ENCODE measurements at places on chromosomes 2 and 18. TPM values are rescaled to one million over a fixed set of nuclear protein-coding genes. Genes with fewer than 3 reads are reported as not detected.

COL4A3 gene
- total RNA-seq, result not detected

PMS1 gene
- 45.0 TPM for total RNA-seq

HOXD11 gene
- not detected for total RNA-seq

- no peak overlapping the region for H3K4me3 ChIP-seq
- no peaks in the 10 kb centered on the region for H3K36me3 ChIP-seq
- H3K27me3 ChIP-seq, result no peaks in the 10 kb centered on the region
- no peak for DNase-seq
Measured at GRCh38 chr2:149661844-149662243, 74.3 kb upstream of the MMADHC start.

- H3K4me1 ChIP-seq, result no peaks in the 10 kb centered on the region
- H3K36me3 ChIP-seq, result no peaks in the 10 kb centered on the region
- no peak overlapping the region for H3K4me3 ChIP-seq
- no peak overlapping the region for H3K27ac ChIP-seq
Measured at GRCh38 chr2:205358351-205358815, 323.9 kb upstream of the NRP2 start.

- H3K4me1 ChIP-seq, result no peaks in the 10 kb centered on the region
- no peaks in the 10 kb centered on the region for H3K27me3 ChIP-seq
- H3K4me3 ChIP-seq, result no peak overlapping the region
Measured at GRCh38 chr18:58104096-58104495, 60.1 kb downstream of the NEDD4L start.

- no peaks in the 10 kb centered on the region for H3K4me1 ChIP-seq
- no peaks in the 10 kb centered on the region for H3K27me3 ChIP-seq
Measured at GRCh38 chr2:230090967-230091366, 22.2 kb upstream of the SLC16A14 start.

- H3K4me1 ChIP-seq, result no peaks in the 10 kb centered on the region
- H3K27me3 ChIP-seq, result no peaks in the 10 kb centered on the region
- no peak overlapping the region for H3K27ac ChIP-seq
- H3K36me3 ChIP-seq, result no peaks in the 10 kb centered on the region
- DNase-seq, result no peak
- H3K4me3 ChIP-seq, result no peak overlapping the region
Measured at GRCh38 chr2:212733273-212733672, 194.7 kb upstream of the ERBB4 start.

- DNase-seq, result no peak
- H3K36me3 ChIP-seq, result no peaks in the 10 kb centered on the region
- no peak overlapping the region for H3K4me3 ChIP-seq
Measured at GRCh38 chr2:11616851-11617415, 53.1 kb downstream of the NTSR2 start.

DNA sequence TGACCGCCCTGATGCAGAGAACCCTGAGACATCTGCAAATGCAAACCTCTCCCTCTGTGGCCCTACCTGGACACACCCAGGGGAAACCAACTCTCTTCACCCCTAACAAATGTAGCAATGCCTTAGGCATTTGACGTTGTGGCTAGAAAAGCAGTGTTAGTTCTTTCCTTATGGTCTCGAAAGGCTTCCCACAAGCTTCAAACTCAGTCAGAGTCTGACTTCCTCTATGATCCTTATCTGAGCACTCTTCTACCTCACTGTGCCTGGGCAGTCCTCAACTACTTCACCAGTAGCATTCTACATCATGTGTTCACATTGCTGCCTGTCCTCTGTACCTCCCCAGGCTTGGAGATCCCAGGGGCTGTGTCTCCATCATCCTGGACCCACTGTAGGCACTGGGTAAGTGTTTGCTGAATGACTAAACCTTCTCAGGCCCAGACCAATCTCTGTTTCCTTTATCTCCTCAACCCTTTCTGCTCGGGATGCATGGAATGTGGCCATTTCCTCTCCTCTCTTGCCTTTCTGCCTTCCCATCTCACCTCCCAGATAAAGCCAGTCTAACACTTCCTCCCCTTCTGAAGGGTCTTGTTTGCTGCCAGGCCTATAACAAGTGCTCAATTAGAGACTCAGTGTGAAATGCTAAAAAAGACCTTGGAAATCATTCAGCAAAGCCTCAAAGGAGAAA lies 91.7 kb upstream of the ACAA2 start:
- H3K27ac ChIP-seq, result no peak overlapping the region
- no peaks in the 10 kb centered on the region for H3K27me3 ChIP-seq
- no peak overlapping the region for H3K4me3 ChIP-seq
- H3K36me3 ChIP-seq, result no peaks in the 10 kb centered on the region
- no peaks in the 10 kb centered on the region for H3K4me1 ChIP-seq

DNA sequence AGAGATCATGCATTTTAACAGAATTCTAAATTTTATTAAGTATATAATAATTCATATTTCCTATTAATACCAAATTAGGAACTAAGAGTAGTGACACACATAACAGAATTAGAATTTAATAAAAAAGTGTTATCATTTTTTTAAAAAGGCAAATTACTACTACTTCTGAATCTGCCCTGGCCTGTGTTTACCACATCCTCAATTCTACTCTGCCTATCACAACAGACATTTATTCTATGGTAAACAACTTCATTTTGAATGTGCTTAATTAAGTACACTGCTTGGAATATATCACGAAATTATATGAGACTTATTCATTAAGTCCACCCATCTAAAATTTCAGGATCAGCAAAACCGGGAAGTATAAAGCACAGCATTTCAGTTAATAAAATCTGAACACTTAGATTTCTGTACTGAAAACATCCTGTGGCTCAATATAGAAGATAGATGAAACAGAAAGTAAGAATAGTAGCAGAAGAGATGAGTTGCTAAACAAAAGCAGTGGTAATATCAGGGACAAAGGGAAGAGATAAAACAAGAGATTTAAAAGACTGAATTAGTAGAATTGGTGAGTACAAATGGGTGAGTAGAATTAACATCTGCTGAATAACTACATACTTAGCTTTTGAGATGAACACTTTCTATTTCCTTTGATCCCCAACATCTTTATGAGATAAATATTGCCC lies 3.7 kb downstream of the SMC6 start:
- peaks cover 7% of the 10 kb centered on the region for H3K4me1 ChIP-seq
- no peaks in the 10 kb centered on the region for H3K27me3 ChIP-seq
- peaks cover 2% of the 10 kb centered on the region for H3K36me3 ChIP-seq
- DNase-seq, result no peak
- H3K27ac ChIP-seq, result no peak overlapping the region

Measured in CD8-positive, alpha-beta memory T cell (primary cell).